Kidney (tissue), 22 donors: ENCODE measurements at places on chromosomes 2 and 18. TPM values are rescaled to one million over a fixed set of nuclear protein-coding genes. Genes with fewer than 3 reads are reported as not detected.

The DSG1 gene
- not detected for total RNA-seq

The STK11IP gene
- total RNA-seq = 33.7 TPM

The ANKRD30BL gene
- total RNA-seq = not detected

The ACTG2 gene
- total RNA-seq = 13.7 TPM

The SH3BP4 gene
- 52.9 TPM for total RNA-seq

The DUSP19 gene
- 4.4 TPM for total RNA-seq

The TUBA3E gene
- not detected for total RNA-seq

The HMSD gene
- total RNA-seq = 1.4 TPM

The C2orf80 gene
- not detected for total RNA-seq

The ANKRD36 gene
- 31.0 TPM for total RNA-seq

The GPC1 gene
- 124 TPM for total RNA-seq

The C2orf92 gene
- total RNA-seq = 7.3 TPM

The GDF7 gene
- total RNA-seq = 12.5 TPM

The SPRED2 gene
- 42.3 TPM for total RNA-seq

The LYG2 gene
- total RNA-seq = not detected

The STEAP3 gene
- total RNA-seq = 25.4 TPM

The ITGA4 gene
- 23.5 TPM for total RNA-seq

The FN1 gene
- 289 TPM for total RNA-seq

The ERMN gene
- 1.6 TPM for total RNA-seq

The PTPRN gene
- total RNA-seq = not detected

The G6PC2 gene
- not detected for total RNA-seq

The ARHGEF4 gene
- 0.94 TPM for total RNA-seq

The BOK gene
- 28.8 TPM for total RNA-seq

The CLASP1 gene
- 71.5 TPM for total RNA-seq

The RNF181 gene
- 89.9 TPM for total RNA-seq

The RTP5 gene
- total RNA-seq = 0.13 TPM

The CKAP2L gene
- total RNA-seq = 0.88 TPM

The SCG2 gene
- total RNA-seq = 0.57 TPM

The NT5DC4 gene
- not detected for total RNA-seq

The RAMP1 gene
- 8.8 TPM for total RNA-seq

The BARD1 gene
- 9.8 TPM for total RNA-seq

The CCDC141 gene
- 3.0 TPM for total RNA-seq

The SLC40A1 gene
- total RNA-seq = 78.4 TPM

The RAB6C gene
- 0.19 TPM for total RNA-seq

The TYW5 gene
- 8.0 TPM for total RNA-seq
